ENCODE measurements at places on chromosomes 5 and 9.

GRCh38 chr5:38598994-38599617 is 42.7 kb upstream of the LIFR start:
- DNase-seq, result no peak

- no peak for DNase-seq
Observed at GRCh38 chr9:123119566-123119965, 86.1 kb downstream of the GPR21 start.

DNA sequence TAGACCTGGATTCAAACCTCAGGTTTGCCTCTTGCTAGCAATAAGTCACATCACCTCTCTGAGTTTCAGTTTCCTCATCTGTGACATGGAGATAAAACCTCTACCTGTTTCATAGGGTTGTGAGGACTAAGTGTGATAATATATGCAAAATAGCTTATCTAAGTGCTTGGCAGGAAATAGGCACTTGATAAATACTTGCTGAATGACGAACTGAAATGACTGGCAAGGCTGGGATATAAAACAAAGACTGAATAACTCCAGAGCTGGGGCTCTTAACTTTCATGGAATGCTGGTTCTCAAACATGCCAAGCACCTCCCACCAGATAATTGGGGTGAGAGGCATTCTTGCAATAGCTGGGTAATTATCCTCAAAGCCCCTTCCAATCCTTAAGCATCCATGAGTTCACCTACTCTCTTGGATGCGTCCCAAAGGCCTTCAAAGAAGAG is 87.6 kb downstream of the ADRB2 start:
- no peak for DNase-seq

GRCh38 chr5:181235689-181236366 is 7.9 kb downstream of the RACK1 start:
- no peak for DNase-seq

GRCh38 chr5:55988979-55989638 is 5.7 kb downstream of the IL6ST start:
- DNase-seq, result no peak

GRCh38 chr9:33140401-33141360 is 26.5 kb downstream of the B4GALT1 start:
- no peak for DNase-seq

GRCh38 chr5:76372323-76373054 is 30.6 kb upstream of the IQGAP2 start:
- no peak for DNase-seq

DNA sequence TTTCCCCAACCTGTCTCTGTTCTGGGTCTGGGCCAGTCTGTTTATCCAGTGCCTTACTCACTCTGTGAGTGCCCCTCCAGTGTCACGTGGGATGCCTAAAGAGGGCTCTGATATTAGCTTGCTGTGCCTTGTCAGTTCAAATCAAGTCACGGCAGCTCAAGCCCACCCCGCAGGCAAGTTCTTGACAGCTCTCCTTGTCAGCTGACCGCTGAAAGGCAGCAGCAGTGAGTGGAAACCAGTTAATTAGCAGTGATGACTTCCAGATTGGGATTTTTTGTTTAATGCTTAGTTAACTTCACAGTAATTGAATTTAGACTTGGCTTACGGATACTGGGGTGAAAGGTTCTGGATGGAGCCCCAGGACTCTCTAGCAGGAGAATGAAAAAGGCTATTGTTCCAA is 210.1 kb downstream of the PSAT1 start:
- DNase-seq, result no peak

- no peak for DNase-seq
Observed at GRCh38 chr5:65970481-65971367, 44.3 kb downstream of the ERBIN start.

DNA sequence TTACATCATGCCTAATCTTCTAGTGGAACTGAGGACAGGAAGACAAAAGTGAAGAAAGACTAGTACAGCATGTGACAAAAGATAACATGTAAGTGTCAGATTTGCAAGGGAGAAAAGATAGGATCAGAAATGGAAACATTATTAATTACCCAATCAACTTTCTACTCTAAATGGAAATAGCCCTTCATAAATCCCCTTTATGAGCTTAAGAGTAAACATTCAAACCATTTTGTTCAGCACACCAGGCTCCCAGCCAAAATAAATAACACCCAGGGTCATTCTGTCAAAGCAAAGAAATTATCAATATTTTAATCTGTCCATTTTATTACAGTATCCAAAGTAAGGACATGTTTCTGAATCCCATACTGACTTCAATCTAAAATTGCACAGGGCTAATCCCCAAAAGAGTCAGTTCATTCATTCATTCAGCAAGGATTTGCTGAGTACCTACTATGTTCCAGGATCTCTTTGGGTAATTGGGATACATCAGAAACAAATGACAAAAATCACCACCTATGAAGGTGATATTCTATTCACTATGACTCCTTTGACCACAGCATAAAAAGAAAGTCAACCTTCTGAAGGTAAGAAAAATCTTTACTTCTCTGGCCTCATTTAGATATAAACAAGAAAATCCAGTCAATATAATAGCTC is 5.3 kb downstream of the PRELID2 start:
- DNase-seq, result no peak

DNA sequence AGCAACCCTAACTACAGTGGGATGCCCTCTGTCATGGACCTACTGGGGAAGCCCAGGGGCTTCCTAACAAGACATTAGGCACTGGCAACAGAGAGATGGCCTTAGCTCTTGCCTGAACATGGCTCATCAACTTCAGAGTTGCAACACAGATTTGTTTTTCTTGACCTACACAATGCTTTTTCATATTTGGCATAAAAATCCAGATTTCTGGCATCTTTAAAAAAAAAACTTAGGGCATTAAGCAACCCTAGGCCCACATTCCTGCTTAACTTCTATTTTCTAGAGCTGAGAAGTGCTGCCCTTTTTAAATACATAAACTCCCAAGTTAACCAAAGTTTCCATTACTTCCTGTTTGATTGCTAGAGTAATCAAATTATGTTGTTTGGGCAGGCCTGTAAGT is 8.0 kb downstream of the GRIA1 start:
- no peak for DNase-seq

DNA sequence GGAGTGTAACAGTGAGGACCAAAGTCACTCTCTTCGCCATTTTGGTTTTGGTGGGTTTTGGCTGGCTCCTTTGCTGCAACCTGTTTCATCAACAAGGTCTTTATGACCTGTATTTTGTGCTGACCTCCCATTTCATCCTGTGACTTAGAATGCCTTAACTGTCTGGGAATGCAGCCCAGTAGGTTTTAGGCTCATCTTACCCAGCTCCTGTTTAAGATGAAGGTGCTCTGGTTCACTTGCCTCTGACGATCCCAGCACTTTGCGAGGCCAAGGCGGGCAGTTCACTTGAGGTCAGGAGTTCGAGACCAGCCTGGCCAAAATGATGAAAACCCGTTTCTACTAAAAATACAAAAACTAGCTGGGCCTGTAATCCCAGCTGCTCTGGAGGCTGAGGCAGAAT is 1.8 kb upstream of the CKS2 start:
- DNase-seq, result no peak

DNA sequence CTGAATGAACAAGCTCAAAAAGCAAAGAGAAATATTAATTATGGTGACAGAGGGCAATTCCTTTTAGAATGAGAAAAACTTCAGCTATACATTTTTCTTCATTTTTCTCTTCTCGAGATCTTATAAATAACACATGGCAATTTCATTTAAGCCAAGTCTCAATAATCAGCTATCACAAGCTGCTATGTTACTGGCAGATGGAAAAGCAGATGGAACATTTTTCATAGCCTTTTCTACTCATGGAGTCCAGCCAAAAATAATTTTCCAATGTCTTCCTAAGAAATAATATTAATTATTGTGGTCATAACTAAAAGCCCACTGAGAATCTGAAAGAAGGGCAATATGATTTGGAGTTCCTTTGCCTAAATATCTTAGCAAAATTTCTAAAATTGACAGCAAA is 35.6 kb downstream of the SKIC3 start:
- no peak for DNase-seq

DNA sequence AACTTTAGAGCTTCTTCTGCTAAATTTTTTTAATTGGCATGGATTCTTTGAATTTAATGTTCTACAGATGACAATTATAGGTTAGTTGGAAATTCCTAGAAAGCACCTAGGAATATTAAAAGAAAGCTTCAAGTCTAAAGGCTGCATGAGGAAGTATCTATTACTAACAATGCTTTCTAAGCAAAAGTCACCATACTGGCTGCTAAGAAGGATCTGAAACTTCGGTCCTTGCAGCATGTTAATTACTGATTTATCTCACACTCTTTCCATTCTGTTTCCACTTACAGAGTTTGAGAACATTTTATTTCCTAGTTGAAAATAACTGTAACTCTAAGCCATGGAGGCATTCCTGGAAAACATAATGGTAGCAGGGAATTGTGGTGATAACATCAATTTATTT is 8.4 kb downstream of the SEMA6A start:
- DNase-seq, result no peak

GRCh38 chr9:137878146-137878941 is 762 bp downstream of the CACNA1B start:
- peak; percentile 31 for DNase-seq

GRCh38 chr5:87113861-87114260 is 153.8 kb upstream of the RASA1 start:
- DNase-seq, result no peak

- DNase-seq, result no peak
Observed at GRCh38 chr9:136108648-136109266, 9.9 kb downstream of the TMEM250 start.

DNA sequence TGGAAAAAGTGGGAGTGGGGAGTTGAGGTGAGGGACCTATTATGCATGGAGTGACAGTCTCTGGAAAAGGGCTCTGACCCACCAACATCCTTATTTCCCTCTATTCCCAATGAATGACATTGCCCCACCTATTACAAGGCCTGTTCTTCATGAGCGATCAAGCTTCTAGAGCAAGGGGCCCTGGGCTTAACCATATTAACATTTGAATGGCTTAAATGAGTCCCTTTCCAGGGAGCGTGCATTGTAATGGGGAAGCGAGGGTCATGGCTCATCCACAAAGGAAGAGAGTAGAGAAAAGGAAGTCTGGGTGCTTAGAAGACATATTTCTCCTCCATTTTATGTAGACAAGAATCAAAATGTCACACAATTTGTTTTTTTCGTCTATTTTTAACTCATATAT is 255.5 kb downstream of the CAAP1 start:
- DNase-seq, result no peak

GRCh38 chr5:25688156-25688555 is 1043.4 kb upstream of the CDH10 start:
- DNase-seq, result no peak

DNA sequence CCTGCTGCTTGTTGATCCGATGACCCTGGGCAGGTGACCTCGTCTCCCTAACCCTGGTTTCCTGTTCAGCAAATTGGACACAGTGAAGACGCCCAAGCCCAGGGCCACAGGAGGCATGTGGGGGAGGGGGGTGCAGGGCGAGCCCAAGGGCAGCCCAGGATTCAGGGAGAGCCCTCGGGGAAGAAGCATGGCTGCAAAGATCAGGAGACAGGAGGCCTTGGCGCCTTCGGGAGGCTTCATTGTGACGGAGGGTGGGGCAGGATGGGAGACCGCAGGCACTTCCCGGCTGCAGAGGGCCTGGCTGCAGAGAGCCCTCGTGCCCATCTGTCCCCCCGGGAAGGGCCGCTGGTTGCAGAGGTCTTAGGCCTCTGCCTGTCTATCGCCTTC is 6.2 kb downstream of the ASS1 start:
- DNase-seq, result no peak

DNA sequence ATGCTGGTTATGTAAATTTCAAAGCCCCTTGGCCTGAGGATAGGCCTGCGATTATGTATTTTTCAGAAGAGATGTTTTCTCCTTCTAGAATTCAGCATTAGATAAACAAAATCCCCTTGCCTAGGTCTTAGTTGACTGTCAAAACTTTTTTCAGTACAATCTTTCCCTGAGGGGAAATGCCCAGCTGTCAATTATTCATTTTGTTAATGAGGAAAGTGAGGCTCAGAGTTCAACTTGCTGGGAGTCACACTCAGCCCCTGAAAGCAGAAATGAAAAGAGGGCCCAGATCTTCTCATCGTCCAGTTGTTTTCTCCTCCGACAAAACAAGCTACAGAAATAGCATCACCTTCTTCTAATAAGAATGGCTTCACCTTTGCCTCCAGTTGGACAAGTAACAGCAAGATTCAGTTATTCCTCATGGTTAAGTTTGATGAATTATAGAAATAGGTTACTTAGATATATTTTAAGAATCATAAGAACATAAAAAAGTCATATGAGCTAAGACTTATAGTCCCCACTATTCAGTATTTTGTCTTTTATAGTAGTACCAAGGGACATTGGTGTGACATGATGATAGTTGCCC is 627.1 kb upstream of the WWC1 start:
- DNase-seq, result no peak

DNA sequence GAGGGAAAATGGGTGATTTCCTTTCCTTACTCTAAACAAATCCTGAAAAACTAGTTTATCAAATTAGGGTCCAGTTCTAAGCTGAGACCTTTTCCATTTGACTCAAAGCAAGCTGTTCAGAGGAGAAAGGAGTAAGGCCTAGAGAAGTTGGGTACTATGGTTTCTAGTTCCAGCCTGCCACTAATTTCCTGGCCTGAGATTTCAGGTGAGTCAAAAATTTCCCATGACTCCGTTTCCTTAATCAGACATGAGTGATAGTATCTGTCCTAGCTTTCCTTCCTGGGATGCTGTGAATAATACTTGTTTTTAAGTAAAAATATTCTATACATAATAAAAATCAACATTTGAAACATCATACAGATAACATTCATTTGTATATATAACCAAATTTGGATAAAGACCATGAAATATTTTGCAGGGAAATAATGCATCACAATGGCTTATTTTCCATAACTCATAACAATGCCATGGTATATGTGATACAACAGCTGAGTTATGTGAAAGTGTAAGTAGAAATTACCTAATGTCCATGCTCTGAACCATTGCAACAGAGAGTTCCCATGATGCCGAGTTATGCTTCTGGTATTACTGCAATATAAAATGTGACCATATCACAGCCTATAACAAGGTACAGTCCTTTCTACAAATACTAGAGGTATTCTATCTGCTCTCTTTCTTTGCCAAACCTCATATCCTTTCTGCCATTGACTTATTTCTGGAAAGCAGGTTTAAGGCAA is 142.7 kb downstream of the MLLT3 start:
- DNase-seq, result no peak

DNA sequence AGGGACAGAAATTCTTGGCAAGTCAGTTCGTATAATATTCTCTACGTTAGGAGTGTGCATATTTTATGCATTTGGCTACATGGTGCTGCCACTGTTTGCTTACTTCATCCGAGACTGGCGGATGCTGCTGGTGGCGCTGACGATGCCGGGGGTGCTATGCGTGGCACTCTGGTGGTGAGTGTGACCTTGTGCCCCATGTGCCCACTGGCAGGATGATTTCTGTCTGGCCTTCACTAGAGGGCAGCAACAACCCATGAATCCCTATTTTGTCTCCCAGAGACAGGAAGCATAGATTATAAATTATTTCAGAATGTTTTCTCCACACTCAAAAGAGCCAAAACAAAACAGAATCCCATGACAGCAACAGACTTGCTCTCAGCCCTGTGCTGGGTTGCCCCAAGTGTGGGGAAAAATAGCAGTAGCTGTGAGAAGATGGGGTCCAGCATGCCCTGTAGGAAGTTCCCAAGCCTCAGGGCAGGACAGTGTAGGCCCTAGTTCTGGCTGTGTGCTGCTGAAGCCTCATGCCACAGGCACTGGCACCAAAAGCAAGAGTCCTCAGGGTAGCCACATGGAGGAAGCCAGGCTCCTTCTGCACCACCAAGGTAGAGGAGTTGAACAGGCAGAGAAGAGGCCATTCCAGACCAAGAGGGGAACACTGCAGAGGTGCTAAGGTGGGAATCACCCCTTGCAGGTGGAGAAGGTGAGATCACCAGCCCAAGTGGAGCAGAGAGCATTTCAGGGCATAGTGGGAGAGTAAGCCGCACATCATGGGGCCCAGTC is 16.0 kb downstream of the SLC22A5 start:
- peak; percentile 65 for DNase-seq

GRCh38 chr9:75451505-75451904 is 363.2 kb downstream of the OSTF1 start:
- no peak for DNase-seq
